Fibroblast of skin of left quadriceps (primary cell): ENCODE measurements at places on chromosomes 4 and X.

- peak; percentile 1 for DNase-seq
Measured at GRCh38 chr4:8592366-8593263, at the start of gene CPZ. TSS of gene CPZ (plus strand) at chr4:8592765. CDS start at chr4:8592834, 69 bp downstream.

DNA sequence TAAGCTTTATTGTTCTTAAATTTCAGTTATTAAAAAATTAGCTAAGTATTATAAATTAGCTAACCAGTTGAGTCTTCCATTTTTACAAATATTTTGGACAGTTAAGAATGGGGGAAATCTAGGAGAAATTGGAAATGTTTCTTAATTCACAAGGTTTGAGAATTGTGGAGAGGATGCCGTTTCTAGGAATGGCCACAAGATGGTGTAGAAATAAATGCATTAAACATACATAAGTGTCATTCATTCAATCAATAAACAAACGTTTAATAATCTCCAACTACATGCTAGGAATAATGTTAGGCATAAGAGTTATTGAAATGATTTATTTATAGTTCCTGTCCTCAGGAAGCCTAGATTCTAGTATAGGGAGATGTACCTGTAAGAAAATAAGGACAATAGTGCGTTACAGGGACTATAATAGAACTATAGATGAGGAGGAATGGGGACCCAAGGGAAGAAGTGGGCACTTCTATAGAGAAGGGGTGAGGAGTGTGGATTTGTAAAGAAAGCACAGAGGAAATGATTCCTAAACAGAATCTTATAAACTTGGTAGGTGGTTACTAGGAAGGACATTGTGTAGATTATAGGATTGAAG lies 195.7 kb upstream of the ANK2 start:
- no peak for DNase-seq

DNA sequence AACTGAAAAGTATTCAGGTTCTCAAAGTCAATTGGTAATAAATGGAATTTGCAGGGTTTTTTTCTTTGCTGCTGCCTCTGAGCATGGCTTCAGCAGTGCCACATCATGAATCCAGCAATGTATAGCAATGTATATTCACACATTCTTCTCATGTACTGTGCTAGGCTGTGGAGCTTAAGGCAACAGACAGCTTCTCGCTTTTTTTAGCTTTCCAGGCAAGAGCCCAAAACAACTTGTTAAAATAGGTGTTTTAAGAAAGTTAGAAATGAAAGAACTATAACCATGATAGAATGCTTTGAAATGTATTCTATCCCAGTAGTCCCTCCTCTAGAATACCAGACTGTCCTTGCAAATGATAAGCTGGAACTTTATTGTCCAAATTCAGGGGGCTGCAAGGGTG lies 30.4 kb downstream of the SMIM43 start:
- no peak for DNase-seq

DNA sequence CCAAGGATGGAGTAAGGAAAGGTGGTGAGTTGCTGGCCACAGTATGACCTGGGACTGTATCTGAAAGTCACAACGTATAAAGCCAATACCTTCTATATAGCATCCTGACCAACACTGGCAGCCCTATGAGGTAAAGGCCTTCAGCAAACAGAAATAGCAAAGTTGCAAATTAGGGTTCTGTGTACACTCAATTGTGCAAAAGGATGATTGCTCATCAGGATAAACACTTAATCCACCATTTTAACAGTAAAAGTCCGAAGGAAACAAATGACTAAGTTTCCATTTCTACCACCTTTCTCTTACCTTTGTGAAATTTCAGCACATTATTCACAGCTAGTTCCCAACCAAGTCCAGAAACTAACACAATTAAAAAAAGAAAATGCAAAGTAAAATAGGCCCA lies 1.4 kb upstream of the FNIP2 start:
- no peak for DNase-seq

- DNase-seq, result no peak
Measured at GRCh38 chr4:116217781-116218180, 867.6 kb downstream of the TRAM1L1 start.

DNA sequence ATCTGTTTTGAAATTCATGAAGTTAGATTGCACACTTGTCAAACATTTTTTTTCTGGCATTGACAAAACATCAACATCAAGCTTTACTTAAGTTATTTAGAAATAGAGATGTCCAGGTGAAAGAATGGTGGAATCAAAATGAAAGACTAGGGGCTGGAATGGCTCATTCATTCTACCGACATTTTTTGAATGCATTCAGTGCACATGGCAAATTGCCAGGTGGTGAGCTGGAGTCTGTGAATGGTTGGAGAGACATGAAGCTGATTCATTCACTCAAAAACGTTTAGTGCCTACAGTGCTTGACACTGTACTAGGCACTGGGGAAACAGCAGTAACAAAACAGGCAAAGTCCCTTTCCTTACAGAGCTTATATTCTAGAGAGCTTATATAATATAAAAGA lies 292.4 kb downstream of the PPP1R2C start:
- no peak for DNase-seq

DNA sequence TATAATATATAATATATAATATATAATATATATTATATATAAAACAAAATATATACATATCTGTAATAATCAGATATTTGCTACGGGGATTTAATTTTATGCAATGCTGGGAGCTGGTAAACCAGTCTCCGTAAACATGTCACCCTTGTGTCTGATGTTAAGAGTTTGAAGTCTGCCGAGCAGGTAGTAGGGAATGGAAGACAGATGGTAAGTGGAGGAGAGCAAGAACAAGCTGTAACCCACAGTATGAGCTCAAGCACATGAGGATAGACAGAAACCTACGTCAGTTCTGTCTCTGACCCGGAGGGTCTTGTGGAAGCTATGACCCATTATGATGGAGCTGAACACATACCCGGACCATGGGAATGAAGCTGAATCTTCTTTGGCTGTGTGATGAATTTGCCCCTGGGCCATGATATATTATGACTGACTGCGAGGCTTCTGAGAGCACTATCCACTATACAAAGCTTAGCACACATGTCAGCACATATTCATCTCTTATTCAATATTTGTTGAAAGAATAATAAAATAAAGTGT lies 46.2 kb downstream of the TIGD2 start:
- DNase-seq, result no peak

DNA sequence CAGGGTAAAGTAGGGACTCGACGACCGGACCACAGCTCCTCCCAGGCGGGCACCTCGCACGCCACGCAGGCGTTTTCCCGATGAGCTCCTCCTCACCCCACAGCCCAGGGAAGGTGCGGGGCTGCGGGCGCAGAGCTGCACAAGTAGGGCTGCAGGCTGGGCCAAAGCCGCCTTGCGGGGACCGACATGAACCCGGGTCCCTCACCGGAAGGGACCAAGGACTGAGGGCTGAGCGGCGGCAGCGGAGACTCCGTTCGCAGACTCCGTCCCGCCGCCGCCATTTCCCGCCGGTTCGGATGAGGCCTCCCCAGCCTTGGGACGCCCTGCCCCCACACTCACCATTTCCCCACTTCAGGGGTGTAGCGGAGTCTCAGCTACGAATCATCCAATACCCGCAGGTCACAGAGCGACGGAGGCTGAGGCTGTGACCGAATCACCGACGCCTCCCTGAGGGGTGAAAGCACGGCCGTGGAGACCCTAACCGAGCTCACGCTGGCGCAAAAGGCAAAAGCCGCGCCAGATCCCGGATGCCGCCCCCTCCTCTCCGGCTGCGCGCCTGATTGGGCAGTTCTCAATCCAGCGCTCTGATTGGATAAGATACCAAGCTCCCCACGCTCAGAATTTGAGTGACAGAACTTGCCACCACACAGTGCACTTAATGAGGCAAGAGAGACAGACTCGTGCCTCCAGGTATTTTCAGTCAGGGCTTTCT lies at the start of gene ZNF732:
ZNF732 (minus strand) TSS at position 506 of the 712 bp plus-strand sequence; CDS start at position 342, 164 bp downstream.
- DNase-seq, result peak; percentile 35

- DNase-seq, result no peak
Measured at GRCh38 chr4:58761563-58761962, 1651.4 kb upstream of the IGFBP7 start.

- DNase-seq, result no peak
Measured at GRCh38 chr4:168317621-168318020, 931 bp downstream of the DDX60 start.

GRCh38 chr4:153539422-153539821 lies 73.3 kb downstream of the TMEM131L start:
- no peak for DNase-seq

GRCh38 chr4:141142423-141142822 lies 9.2 kb upstream of the RNF150 start:
- DNase-seq, result no peak

DNA sequence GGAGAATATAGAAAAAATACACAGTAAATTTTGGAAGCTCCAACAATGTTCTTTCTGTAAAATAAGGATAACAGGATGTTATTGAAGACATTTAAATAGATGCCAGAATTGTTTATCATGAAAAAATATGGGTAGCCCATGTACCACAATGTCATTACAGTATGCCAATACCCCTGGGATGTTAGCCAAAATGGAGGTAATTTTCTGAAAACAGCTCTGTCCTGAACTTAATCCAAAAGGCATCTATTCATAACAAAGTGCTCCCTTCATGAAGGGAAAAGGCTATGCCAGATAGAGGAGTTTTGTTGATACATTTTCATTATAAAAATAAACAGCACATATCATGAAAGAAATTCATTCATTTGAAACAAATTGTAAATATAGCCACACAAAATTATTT lies 1902.6 kb upstream of the AGA start:
- DNase-seq, result no peak

DNA sequence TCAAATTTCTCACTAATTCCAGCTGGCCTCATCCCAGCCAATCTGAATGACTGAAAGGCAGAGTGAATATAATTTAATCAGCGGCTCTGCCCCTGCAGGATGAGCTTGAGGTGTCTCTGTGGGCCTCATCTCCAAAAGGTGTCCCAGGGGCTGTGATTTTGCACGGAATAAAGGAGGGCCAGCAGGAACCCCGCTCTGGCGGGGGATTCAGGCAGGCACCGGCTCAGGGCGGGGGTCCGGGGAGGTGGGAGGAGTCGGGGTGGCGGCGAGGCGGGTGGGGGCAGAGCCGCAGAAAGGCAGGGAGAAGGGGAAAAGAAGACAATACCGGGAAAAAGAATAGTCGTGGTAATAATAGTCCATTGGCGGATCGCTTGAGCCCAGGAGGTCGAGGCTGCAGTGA lies 16.0 kb upstream of the ERCC6L start:
- no peak for DNase-seq

- no peak for DNase-seq
Measured at GRCh38 chr4:88756149-88756548, 58.5 kb upstream of the NAP1L5 start.

DNA sequence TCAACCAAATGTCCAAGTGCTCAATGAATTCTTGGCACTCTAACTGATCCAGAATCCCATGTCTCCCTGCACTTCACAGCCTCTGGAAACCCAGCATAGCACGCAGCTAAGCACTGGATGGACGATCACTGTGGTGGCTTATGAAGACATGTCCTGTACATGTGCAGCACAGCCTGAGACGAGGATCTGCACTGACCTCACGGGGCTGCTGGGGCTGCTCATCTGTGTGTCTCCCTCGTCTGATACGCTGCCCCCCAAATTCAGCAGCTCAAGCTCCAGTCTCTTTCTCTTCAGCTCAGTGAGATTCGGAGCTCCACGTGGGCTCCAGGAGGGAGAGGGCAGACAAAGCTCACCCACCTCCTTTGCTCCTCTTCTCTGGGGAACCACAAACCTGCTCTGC lies 126.9 kb downstream of the CPZ start:
- DNase-seq, result no peak
